ENCODE measurements at places on chromosomes 13 and 19.

- DNase-seq, result no peak
Observed at GRCh38 chr13:34911159-34911558, 30.9 kb upstream of the NBEA start.

DNA sequence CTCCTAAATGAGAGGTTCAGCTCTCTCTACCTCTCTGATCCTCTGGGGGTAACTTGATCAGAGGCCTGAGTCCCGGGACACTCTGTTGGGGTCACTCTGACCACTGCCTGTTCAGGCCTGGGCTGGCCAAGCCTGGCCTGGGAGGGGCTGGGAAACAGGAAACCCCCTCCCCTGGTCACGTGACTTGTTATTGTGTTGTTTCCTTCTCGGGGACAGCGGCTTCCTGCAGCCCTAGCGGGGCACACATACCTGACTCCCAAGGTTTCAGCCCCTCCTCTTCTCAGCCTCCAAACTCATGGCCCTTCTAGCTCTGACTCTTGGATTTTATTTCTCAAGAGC, at the start of gene USHBP1:
USHBP1 (minus strand) TSS at position 105 of the 339 bp plus-strand sequence. CDS start 446 bp downstream, outside the sequence.
- no peak for DNase-seq

GRCh38 chr13:64130600-64130999, 2715.0 kb upstream of the PCDH20 start:
- no peak for DNase-seq

- peak; percentile 96 for DNase-seq
Observed at GRCh38 chr13:94384231-94384905, 95.1 kb downstream of the DCT start.

- DNase-seq, result no peak
Observed at GRCh38 chr13:113327766-113328471, 30.9 kb downstream of the LAMP1 start.

DNA sequence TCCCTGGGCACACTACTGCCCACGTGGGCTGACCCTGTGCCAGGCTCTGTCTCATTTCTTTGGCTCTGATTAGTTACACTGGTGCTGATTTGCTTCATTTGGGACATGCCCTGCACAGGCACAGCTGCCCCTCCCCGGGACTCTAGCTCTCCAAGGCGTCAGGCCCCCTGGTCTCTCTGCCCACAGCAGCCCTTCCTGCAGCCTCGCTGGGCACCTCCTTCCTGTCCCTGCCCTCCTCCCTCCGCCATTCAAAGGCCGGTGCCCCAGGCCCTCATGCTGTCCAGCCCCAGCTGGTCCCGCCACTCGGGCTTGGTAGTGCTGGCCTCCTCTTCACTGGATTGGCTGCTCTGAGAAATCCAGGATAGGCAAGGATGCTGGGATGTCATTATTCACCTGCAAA, 73.1 kb downstream of the ERICH6B start:
- no peak for DNase-seq

DNA sequence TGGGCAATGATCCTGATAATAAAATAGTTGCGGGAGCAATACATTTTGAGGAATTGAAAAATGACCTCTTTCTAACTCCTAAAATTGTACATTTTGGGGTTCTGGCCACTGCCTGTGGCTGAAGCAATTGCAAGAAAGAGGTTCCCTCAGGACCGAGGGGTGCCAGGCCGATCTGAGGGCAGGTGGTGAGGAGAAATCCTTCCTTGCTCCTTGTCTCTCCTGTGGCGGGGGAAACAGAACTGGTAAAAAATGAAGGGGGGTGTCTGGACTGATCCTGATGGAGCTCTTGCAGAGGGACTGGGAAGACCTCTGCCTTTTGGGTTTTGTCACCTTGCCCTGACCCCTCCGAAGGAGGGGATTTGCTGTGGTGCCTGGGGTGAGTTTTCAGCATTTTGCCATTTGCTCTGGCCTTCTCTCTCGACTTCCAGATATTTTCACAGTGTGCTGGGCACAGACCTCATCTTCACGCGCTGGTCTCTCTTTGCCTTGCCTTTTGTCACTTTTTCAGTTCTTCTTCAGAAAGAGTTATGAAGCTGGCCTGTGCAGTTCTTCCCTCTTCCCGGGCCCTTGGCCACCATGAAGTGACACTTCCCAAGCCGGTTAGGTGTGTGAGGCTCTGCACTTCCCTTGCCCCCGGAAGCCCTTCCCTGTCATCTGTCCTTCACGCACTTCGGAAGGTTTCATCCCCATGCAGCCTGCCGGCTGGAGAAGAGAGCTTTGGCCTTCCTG, 22.2 kb downstream of the NFIX start:
- no peak for DNase-seq

GRCh38 chr13:51222686-51223559, 725 bp downstream of the FAM124A start:
- DNase-seq, result peak; percentile 41

DNA sequence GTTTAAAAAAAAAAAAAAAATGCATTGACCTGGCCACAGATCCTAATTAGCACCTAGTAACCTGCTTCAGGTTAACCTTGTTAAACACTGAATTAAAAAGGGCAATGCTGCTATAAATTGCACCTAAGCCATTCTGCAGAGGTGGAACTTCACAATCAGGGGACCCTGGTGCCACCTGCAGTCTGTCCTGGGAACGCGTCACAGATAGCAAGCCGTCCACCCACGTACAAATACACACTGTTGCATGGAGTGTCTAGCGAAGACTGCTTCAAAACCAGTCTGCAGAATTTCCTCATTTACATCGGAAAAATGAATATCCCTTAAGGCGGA, 169.3 kb downstream of the COL4A1 start:
- DNase-seq, result peak; percentile 65

DNA sequence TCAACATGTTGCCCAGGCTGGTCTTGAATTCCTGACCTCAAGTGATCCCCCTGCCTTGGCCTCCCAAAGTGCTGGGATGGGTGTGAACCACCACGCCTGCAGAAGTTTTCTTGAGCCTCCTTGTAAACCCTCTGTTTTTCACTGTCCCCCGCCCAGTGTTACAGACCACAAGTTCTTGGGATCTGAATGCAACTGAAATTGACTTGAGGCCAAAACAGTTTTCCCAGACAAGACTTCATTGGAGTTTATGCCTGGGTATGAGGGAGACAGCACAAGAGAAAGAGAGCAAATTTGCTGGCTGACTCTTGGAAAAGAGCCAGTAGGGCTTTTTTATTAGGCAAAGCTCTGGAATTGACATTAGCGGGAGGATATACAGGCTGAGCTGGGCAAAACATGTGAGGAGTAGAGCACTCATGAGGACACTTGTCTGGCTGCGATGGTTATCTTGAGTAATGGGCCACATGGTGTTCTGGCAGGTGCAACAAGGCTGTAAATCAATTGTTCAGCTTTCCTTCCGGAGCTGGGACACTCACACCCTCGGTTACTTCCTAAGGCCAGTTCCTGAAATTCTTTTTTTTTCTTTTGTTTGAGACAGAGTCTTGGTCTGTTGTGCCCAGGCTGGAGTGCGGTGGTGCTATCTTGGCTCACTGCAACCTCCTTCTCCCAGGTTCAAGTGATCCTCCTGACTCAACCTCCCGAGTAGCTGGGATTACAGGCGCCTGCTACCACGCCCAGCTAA, 12.7 kb upstream of the HNRNPL start:
- peak; percentile 44 for DNase-seq

DNA sequence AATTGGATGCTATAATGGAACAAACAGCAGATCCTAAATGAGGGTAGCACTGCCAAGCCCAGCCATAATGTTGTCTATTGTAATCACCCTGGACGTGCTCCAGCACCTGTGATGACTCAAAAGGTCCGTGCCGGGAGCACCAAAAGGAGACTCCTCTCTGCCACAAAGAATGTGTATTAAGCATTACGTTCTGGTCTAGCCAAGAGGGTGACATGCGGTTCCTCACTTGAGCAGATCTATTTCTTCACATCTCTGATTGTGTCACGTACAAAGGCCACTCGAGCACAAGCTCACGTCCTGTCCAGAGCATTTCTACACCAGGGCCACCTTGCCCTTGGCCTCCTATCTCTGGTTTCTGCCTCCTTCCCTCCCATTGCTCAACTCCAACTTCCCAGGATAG, 219.9 kb upstream of the IRS2 start:
- no peak for DNase-seq

Data from SK-MEL-5 (cell line).